ENCODE measurements at places on chromosomes 3 and 15. TPM values are rescaled to one million over a fixed set of nuclear protein-coding genes. Genes with fewer than 3 reads are reported as not detected.
A peak's percentile ranks its signal among the peaks of the same experiment; 100 is the strongest.

Gene GNB4
- total RNA-seq, result 19.1 TPM

Gene ATG7
- total RNA-seq, result 35.3 TPM

Gene GHRL
- 0.96 TPM for total RNA-seq

Gene ISLR2
- total RNA-seq, result 1.3 TPM

Gene GP5
- 0.11 TPM for total RNA-seq

Gene CCDC54
- not detected for total RNA-seq

Gene SLC24A5
- not detected for total RNA-seq

Gene GXYLT2
- total RNA-seq, result 30.5 TPM

DNA sequence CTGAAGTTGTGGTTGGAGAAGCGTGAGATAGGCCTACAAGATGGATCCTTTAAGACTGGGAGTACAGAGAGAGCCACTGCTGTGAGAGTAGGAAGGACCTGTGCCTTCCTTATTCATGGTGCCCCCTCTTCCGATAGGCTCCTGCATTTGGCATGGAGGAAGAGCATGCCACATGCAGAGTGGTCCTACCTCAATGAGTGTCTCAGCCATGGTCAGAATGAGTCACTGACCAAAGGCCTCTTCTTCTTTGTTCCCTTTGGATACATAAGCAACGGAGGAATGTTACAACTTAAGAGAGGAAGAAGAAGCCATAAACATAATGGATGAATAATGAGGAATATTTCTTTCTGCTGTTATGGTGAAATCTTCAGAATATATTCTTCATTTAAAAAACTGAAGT, 681.2 kb upstream of the GRM7 start:
- no peak overlapping the region for H3K4me3 ChIP-seq
- no peaks in the 10 kb centered on the region for H3K27me3 ChIP-seq
- H3K27ac ChIP-seq, result no peak overlapping the region
- no peak for DNase-seq
- no peaks in the 10 kb centered on the region for H3K36me3 ChIP-seq

GRCh38 chr15:69583626-69584025, 131.0 kb downstream of the RPLP1 start:
- no peak overlapping the region for H3K4me3 ChIP-seq
- DNase-seq, result no peak
- peaks cover 32% of the 10 kb centered on the region for H3K27me3 ChIP-seq
- H3K27ac ChIP-seq, result no peak overlapping the region
- no peaks in the 10 kb centered on the region for H3K4me1 ChIP-seq
- H3K36me3 ChIP-seq, result no peaks in the 10 kb centered on the region

DNA sequence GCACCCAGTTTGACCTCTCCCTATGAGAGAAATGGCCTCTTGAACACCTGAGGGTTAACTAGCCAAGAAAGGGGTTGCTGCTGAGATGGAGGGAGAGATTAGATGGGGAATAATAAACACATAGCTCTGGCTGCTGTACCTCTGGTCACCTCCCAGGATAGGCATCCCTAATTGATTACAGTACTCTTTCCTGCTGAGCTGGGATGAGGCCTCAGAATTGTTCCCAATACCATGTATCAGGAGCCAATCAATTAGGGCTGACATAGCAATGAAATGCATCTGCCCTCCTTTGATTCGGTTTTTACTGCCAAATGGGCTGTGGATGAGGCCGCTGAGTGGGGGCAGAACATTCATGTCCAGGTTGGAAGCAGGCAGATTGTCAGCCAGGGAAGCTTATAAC, 339.4 kb upstream of the SLCO3A1 start:
- no peak for DNase-seq
- H3K27me3 ChIP-seq, result peaks cover 46% of the 10 kb centered on the region
- no peaks in the 10 kb centered on the region for H3K36me3 ChIP-seq
- no peak overlapping the region for H3K27ac ChIP-seq
- no peaks in the 10 kb centered on the region for H3K4me1 ChIP-seq
- H3K4me3 ChIP-seq, result no peak overlapping the region

- H3K27ac ChIP-seq, result no peak overlapping the region
- no peak for DNase-seq
- no peaks in the 10 kb centered on the region for H3K27me3 ChIP-seq
These were observed 71.4 kb upstream of the P3H2 start for GRCh38 chr3:190192087-190192486.

DNA sequence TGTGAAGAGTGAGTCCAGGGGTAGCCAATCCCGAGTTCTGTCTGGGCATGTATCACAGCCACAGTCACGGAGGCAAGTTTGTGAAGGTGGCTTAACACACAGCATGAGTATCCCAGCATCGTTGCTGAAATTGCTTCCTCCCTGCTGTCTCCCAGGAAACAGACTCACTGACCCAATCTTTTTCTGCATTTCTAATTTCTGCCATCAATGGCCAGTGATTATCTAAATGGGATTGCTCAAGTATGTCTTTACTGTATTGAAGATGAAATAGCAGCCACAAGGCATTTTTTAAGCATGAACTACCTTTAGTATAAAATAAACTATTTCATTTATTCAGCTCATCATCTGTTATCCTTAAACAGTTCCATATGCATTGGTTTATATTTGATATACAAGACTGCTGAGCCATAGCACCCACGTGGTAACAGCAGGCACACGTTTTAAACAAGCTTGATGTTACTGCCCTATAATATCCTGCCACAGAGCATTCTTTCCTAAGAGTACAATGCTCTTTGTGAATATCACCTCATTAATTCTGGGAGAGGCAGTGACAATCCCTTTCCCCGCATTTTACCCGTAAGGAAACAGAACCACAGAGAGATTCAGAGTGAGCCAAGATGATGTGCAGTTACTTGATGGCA, 276.6 kb upstream of the THBS1 start:
- no peak overlapping the region for H3K4me3 ChIP-seq
- peaks cover 7% of the 10 kb centered on the region for H3K36me3 ChIP-seq
- peaks cover 21% of the 10 kb centered on the region for H3K4me1 ChIP-seq
- H3K27ac ChIP-seq, result peak overlapping the region; percentile 20
- no peak for DNase-seq

- peaks cover 43% of the 10 kb centered on the region for H3K36me3 ChIP-seq
- H3K4me1 ChIP-seq, result no peaks in the 10 kb centered on the region
- no peak for DNase-seq
- H3K4me3 ChIP-seq, result no peak overlapping the region
These were observed 33.0 kb downstream of the SRP14 start for GRCh38 chr15:40006003-40006402.

GRCh38 chr15:38231436-38231835, 21.2 kb upstream of the SPRED1 start:
- no peaks in the 10 kb centered on the region for H3K27me3 ChIP-seq
- H3K4me3 ChIP-seq, result no peak overlapping the region
- peaks cover 32% of the 10 kb centered on the region for H3K4me1 ChIP-seq
- no peak for DNase-seq

DNA sequence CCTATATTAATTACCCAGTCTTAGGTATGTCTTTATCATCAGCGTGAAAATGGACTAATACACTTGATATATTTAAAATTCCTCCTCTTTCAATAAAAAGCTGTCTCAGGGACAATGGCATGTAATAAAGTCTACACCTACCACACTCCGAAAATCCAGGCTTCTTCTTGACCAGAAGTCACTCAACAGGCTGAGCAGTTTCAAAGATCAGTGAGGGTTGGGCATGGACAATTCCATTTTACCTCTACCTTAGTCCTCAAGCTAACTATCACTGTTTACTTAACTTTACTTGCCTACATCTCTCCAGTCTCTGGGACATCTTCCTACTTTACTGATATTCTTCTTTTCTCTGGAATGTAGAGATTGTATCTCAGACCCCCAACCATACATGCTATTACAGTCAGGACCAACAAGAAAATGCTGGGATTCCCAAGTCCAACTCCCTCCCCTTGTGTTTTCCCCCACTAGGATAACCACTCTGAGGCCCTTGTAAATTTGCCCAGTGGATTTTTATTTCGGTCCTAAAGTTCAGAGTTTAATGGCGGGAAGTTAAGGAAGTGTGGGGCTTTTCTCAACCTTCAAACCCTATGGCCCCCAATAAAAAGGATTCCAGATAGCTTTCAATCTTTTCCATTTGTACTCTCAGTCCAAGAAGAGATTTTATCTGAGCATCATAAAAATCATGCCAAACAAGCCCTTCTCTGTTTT, 137.1 kb upstream of the TSC22D2 start:
- H3K4me3 ChIP-seq, result no peak overlapping the region
- H3K4me1 ChIP-seq, result peaks cover 50% of the 10 kb centered on the region
- H3K27me3 ChIP-seq, result no peaks in the 10 kb centered on the region
- peak overlapping the region; percentile 35 for H3K27ac ChIP-seq

DNA sequence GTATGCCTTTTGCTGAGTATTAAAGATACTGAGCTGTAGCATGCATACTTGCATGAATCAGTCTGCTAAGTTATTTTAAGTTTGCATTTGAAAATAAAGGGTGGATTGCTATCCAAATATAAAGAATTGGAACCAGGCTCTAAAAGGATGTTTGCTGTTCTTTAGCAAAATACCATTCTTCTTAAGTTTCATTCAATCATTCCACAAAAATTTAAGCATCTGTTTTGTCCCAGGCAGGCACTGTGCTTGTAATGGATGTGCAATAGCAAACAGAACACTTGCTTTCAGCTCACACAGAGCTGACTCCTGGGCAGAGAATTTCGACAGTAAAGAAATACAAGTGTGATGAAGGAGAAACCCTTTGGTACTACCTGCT, 151.1 kb downstream of the PGPEP1L start:
- DNase-seq, result no peak
- no peaks in the 10 kb centered on the region for H3K36me3 ChIP-seq
- peaks cover 90% of the 10 kb centered on the region for H3K4me1 ChIP-seq
- H3K27ac ChIP-seq, result peak overlapping the region; percentile 76

GRCh38 chr3:45020534-45020933, 5.6 kb upstream of the CLEC3B start:
- H3K4me3 ChIP-seq, result no peak overlapping the region
- no peaks in the 10 kb centered on the region for H3K4me1 ChIP-seq
- no peak for DNase-seq
- H3K36me3 ChIP-seq, result peaks cover 5% of the 10 kb centered on the region
- peaks cover 2% of the 10 kb centered on the region for H3K27me3 ChIP-seq
- no peak overlapping the region for H3K27ac ChIP-seq

GRCh38 chr3:147422196-147422595, 13.0 kb downstream of the ZIC1 start:
- peaks cover 16% of the 10 kb centered on the region for H3K4me1 ChIP-seq
- H3K4me3 ChIP-seq, result no peak overlapping the region
- no peaks in the 10 kb centered on the region for H3K36me3 ChIP-seq
- H3K27me3 ChIP-seq, result peaks cover 94% of the 10 kb centered on the region

GRCh38 chr3:145893331-145893730, 267.7 kb downstream of the PLOD2 start:
- no peak for DNase-seq
- peaks cover 5% of the 10 kb centered on the region for H3K4me1 ChIP-seq
- H3K4me3 ChIP-seq, result no peak overlapping the region
- H3K36me3 ChIP-seq, result no peaks in the 10 kb centered on the region
- H3K27me3 ChIP-seq, result no peaks in the 10 kb centered on the region

GRCh38 chr3:123618768-123619484, 34.1 kb upstream of the HACD2 start:
- H3K27me3 ChIP-seq, result no peaks in the 10 kb centered on the region
- peaks cover 2% of the 10 kb centered on the region for H3K36me3 ChIP-seq
- H3K27ac ChIP-seq, result no peak overlapping the region
- H3K4me3 ChIP-seq, result no peak overlapping the region
- H3K4me1 ChIP-seq, result peaks cover 36% of the 10 kb centered on the region

DNA sequence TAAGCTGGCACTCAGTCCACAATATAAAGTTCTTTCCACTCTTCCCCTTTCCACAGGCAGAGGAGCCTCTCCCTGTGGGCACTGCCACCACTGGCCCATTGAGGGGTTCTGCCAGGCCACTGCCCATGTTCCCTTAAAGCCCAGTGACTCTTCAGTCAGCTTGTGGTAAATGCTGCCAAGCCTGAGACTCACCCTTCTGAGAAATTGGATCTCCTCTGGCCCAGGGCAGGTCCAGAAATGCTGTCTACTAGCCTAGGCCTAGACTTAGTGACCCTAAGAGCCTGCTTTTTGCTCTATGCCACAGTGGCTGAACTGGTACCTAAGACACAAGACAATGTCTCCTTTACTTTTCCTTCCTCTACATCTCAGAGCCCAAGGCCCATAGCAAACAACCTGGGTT, 295.8 kb downstream of the RBMS3 start:
- peaks cover under 1% of the 10 kb centered on the region for H3K4me1 ChIP-seq
- DNase-seq, result no peak
- H3K27me3 ChIP-seq, result no peaks in the 10 kb centered on the region
- no peak overlapping the region for H3K27ac ChIP-seq

DNA sequence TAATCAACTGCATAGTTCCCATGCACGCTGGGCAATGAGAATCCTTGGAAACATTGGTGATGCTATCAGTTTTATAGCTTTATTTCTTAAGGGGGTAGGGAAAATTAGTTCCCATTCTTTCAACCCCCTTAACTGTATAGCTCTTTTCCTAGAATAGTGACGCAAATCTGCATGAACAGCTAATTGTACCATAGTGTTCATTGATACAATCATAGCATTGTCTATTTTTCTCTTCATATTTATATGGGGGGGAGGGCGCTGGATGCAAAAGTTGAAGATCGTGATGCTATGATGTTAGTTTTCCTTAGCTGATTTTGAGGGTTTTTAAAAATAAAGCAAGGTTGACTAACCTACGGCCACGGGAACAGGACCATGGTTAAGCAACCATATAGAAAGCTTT, 32.4 kb upstream of the SAMMSON start:
- H3K27me3 ChIP-seq, result no peaks in the 10 kb centered on the region
- no peak overlapping the region for H3K27ac ChIP-seq
- no peak for DNase-seq
- no peak overlapping the region for H3K4me3 ChIP-seq
- peaks cover 2% of the 10 kb centered on the region for H3K4me1 ChIP-seq

DNA sequence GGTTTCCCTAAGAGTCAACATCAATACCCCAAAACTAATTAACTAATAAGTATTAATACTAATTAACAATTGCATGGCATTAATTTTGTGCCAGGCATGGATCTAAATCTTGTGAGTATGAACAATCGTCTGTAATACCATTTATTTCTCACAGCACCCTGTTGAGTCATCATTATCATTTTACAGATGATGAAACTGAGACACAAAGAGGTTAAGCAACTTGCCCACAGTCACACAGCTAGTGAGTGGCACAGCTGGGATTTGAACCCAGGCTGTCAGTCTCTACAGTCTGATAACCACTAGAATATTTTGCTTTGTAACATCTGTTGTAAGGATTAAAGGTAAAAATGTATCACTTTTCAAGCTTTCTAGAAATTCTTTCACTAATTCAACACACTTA, 423.4 kb upstream of the WNT5A start:
- no peak for DNase-seq
- no peaks in the 10 kb centered on the region for H3K36me3 ChIP-seq
- peaks cover 22% of the 10 kb centered on the region for H3K4me1 ChIP-seq
- no peak overlapping the region for H3K4me3 ChIP-seq

DNA sequence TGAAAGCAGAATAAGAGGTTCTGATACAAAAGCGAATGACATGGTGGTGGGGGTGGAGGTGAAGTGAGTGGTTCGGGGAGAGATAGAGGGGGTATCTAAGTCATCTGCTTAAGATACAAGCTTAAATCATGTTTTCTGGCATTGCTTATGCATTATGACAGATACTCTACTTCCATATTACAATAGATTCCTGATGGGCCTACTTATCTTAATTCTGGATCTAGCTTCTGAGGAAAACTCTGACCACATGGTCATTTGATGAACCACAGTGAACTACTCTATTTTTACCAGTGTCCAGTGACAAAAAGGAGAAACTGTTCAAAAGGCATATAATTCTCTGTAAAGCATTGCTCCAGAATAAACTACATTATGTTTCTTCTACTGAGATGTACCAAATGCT, 673.7 kb upstream of the CCDC54 start:
- H3K36me3 ChIP-seq, result no peaks in the 10 kb centered on the region
- no peaks in the 10 kb centered on the region for H3K27me3 ChIP-seq

- H3K4me1 ChIP-seq, result peaks cover 14% of the 10 kb centered on the region
- no peak overlapping the region for H3K4me3 ChIP-seq
- H3K27me3 ChIP-seq, result peaks cover 9% of the 10 kb centered on the region
- DNase-seq, result no peak
- no peak overlapping the region for H3K27ac ChIP-seq
- no peaks in the 10 kb centered on the region for H3K36me3 ChIP-seq
These were observed 589 bp downstream of the EPB42 start for GRCh38 chr15:43219929-43220928.
